ENCODE measurements at places on chromosomes 6 and 20.
A peak's percentile ranks its signal among the peaks of the same experiment; 100 is the strongest.

- no peak for DNase-seq
Observed at GRCh38 chr6:140041571-140042332, 667.3 kb upstream of the CITED2 start.

DNA sequence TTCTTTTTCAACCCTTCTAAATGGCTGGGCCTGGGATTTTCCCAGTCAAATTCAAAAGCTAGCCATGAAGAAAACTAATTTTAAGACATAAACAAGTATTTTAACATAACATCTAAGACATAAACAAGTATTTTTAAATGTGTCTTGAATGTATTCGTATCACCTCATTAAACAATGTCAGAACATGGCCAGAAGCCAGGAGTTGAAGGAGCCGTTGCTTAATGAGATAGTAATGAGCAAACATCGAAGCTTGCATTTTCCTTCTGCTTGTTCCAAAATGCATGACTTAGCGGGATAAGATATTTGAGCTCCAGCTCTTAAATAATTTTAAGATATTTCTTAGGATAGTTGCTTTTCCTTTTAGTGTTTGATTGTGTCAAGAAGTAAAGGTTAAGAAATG lies 4.2 kb upstream of the RNF182 start:
- no peak for DNase-seq

DNA sequence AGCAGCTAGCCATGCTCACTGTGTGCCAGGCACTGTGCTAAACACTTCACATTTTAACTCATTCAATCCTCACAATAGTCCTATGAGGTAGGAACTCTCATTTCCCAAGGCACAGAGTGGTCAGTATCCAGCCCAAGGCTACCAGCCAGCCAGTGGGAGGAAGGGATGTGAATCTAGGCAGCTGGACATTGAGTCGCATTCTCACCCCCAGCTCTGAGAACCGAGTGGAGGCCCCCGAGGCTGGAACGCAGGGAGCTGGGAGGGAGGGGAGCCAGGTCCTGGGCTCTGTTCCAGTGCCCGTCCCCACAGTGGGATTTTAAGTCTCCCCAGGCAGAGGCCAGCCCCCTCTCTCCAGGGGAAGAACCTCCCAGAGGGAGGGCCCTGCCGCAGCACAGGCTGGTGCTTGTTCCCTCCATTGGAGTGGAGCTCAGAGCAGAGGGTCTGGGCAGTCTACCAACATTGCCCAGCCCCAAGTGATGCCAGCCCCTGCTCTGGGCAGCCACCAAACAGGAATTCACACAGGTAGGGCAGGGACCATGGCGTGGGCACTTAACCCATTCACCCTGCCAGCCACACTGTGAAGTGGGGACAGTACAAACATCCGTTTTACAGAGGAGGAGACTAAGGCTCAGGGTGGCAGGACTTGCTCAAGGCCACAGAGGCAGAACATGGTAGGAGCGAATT lies 131.3 kb downstream of the CEBPB start:
- no peak for DNase-seq

DNA sequence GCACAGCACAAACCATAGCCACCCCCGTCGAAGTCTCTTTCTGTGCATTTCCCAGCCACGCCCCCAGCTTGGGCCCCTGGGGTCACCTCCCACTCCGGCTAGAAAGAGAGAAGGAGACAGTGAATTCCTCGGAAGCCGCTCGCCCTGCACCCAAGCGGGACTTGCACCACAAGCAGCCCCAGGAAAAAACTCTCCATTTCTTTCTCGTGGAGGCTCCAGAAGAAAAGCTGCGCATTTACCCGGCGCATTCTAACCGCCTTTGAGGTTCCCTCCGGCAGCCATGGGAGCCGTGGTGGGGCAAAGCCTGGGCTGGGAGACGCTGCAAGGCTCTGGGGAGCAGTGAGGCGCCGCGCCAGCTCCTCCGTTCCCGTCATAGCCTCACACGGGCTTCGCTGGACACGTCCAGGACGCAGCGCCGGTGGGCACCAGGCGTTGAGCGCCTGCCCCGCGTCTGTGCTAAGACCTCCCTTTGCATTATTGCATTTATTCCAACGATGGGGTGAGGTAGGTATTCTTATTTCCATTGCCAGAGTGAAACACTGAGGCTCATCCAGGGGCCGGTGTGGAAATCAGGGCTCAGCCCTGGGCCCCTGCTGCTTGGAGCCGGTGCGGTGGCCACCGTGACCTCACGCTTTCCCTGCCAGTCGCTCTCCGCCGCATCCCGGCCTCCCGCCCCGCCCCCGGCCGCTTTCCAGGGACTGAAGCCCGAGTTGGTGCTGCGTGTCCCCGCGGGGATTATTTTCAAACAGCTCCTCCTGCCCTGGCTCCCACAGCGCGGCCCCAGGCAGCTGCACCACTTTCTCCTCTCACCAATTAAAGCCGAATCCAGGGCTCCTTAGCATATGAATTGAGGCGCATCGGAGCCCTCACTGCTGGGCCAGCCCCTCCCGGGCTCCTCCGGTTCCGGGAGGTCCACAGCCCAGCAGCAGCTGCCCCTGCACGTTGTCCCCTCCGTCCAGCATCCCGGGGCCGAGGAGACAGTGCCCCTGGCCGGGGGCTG lies 148.3 kb upstream of the AFDN start:
- DNase-seq, result no peak

DNA sequence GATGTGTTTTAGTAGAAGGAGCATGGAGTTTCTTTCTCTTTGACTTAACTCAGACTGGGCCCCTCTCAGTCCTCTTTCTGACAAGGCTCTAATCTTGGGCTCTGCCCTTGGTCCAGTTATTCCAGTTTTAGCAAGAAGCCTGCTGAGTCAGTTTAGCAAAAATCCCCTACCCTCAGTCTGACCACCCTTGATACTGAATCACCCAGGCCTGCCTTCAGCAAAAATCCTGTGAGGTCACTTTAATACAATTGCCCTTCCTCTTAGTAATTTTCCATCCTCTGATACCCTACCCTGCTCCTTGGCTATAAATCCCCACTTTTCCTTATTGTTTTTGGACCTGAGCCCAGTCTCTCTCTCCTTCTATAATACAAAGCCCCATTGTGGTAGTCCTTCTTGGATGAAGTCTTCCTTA lies 326.7 kb upstream of the NOX3 start:
- no peak for DNase-seq

DNA sequence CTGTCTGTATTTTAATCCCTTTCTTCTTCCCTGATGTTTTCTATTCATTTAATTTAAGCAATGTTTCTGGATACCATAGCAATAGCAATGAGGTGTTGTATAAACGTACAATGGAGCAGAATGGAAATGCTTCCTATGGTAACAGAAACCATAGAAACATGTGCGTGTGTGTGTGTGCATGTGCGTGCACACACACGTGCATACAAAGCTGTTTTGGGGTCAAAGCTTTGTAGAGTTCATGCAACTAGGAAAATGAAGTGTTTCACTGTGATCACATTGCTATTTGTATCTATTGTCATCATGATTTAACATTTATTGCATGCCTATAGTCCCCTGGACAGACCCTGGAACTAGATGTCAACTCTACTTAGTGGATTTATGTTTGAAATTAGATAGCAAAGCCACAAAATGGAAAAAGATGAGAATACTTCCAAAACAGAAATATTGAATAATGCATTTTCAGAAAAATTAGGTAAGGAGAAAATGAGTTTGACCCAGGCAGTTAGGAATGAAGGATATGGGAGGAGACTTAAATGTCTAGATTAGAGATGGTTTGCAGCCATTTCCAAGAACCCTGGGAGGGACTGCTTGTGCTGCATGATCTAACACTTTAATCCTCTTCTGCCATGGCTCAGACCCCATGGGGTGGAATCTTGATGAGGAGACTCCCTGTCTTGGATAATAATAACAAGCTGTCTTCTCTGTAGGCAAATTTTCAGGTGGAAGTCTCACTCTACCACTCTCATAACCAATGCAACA lies 124.4 kb downstream of the TRMT11 start:
- DNase-seq, result no peak

DNA sequence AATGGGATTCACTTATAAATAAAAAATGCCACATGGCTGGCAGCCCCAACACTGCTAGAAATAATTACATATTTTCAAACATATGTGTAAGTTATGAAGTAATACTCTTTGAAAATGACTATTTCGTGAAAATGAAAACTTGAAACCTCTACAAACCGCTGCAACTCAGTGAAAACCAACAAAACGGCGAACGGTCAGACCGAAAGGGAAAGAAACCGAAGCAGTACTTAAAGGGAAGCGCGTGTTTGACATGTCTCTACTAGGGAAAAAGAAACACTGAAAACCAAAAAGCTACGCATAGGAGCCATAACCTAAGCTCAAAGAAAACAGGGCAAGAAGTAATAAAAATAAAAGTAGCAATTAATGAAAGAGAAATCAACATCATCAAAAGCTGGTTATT lies 121.0 kb upstream of the GGTLC1 start:
- peak; percentile 41 for DNase-seq

GRCh38 chr6:280775-281468 lies 11.4 kb upstream of the DUSP22 start:
- no peak for DNase-seq

GRCh38 chr20:48805286-48805685 lies 22.5 kb downstream of the PREX1 start:
- no peak for DNase-seq

DNA sequence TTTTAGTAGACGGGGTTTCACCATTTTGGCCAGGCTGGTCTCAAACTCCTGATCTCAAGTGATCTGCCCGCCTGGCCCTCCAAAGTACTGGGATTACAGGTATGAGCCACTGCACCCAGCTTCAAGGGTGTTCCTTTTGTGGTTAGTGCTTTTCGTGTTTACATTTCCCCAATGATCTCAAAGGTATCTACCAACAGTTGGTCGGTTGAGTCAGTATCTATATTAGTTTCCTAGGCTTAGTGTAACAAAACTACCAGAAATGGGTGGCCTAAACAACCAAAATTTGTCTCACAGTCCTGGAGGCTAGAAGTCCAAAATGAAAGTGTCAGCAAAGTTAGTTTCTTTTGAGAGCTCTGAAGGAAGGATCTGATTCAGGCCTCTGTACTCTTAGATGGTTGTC lies 30.1 kb downstream of the CASP8AP2 start:
- peak; percentile 20 for DNase-seq

DNA sequence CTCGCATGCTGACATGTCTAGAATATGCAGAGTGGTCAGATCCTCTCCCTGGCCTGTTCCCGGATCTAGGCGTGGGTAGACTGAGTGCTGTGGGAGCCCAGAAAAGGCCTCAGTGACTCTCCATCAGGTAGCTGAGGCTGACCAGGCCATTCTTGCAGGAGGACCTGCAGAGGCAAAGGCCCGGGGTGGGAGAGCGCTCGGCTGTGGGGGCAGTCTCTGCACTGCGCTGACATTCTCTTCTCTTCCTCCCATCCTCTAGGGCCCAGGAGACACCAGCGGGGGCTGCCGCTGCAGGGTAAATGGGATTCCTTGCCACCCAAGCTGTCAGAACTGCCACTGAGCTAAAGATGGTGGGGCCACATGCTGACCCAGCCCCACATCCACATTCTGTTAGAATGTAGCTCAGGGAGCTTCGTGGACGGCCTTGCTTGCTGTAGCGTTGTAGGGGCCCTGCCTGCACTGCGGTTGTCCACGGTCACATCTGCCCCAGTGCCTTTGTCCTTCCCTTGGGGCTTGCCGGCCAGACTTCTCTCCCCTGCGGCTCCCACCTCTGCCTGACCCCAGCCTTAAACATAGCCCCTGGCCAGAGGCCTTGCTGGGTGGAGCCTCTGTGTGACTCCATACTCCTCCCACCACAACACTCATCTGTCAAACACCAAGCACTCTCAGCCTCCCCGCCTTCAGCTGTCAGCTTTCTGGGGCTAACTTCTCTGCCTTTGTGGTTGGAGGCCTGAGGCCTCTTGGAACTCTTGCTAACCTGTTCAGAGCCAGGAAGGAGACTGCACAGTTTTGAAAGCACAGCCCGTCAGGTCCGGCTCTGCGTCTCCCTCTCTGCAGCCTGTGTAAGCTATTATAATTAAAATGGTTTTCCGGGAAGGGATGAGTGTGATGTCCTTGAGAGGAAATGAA lies 22.2 kb downstream of the RBCK1 start:
- no peak for DNase-seq

DNA sequence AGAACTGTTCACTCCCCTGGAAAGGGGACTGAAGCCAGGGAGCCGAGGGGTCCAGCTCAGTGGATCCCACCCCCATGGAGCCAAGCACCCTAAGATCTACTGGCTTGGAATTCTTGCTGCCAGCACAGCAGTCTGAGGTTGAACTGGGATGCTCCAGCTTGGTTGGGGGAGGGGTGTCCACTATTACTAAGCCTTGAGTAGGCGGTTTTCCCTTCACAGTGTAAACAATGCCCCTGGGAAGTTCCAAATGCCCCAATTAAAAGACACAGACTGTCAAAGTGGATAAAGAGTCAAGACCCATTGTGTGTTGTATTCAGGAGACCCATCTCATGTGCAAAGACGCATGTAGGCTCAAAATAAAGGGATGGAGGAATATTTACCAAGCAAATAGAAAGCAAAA lies 150.2 kb downstream of the LPA start:
- DNase-seq, result no peak

DNA sequence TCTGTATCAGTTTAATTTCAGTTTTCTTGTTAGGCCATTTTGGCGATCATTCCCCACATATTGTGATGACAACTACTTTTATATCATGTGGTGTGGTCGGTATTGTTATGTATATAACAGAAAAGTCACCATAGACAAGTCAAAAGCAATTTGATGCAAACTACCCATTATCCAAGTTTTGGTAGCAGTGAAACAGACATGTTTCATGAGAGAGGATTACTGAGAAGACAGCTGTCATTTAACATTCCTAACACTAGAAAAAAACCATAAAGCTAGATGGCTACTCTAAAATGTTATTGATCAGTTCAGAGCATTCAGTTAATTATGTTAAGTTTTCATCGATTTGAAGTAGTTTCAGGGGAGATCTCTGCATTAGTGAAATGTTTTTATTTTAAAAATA lies 462.1 kb upstream of the SOX4 start:
- no peak for DNase-seq

GRCh38 chr6:112352101-112352500 lies 5.0 kb downstream of the RFPL4B start:
- DNase-seq, result no peak

- peak; percentile 20 for DNase-seq
Observed at GRCh38 chr6:30113003-30113759, at the start of gene TRIM31. TRIM31 (minus strand) TSS chr6:30113090; CDS start chr6:30112805, 285 bp downstream.

- no peak for DNase-seq
Observed at GRCh38 chr6:166058064-166058739, 109.4 kb downstream of the TBXT start.

- no peak for DNase-seq
Observed at GRCh38 chr6:169905041-169905807, 153.8 kb downstream of the ERMARD start.

DNA sequence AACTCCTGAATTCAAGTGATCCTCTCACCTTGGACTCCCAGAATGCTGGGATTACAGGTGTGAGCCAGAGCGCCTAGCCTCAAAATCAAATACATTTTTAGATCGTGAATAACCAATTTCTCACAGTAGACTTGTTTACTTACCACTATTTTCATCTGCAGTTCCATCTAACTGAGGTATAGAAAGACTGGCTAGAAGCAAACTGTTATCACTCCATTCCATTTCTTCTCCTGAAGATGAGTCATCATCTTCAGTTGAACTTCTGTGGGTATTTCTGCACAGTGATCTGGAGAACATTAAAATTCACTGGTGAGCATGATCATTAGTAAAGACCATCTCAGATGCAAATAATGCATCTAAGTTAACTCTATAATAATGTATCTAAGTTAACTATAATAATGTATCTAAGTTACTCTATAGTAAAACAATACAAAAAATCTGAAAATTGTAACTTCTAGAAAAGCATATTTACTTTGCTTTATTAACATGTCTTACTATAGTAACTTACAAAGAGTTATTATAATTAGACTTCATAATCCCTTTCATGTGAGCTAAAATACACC lies 105.4 kb downstream of the REV3L start:
- DNase-seq, result no peak

Measured in activated CD4-positive, alpha-beta T cell treated with anti-CD3 and anti-CD28 coated beads for 36 hours (primary cell).